Esophagus muscularis mucosa (tissue), 4 donors: ENCODE measurements at places on chromosomes 11 and 22. TPM values are rescaled to one million over a fixed set of nuclear protein-coding genes. Genes with fewer than 3 reads are reported as not detected.
A peak's percentile ranks its signal among the peaks of the same experiment; 100 is the strongest.

The SCARF2 gene
- total RNA-seq = 28.6 TPM

The SCUBE2 gene
- total RNA-seq = 1.7 TPM

The CDC42BPG gene
- 0.39 TPM for total RNA-seq

The SAA4 gene
- total RNA-seq = not detected

The SF3B2 gene
- 117 TPM for total RNA-seq

The GTSE1 gene
- total RNA-seq = 1.0 TPM

The ZNF70 gene
- total RNA-seq = 4.6 TPM

The OR8D1 gene
- total RNA-seq = not detected

The BLID gene
- total RNA-seq = not detected

The STARD10 gene
- 69.6 TPM for total RNA-seq

The OR10D3 gene
- total RNA-seq = not detected

The ACTN3 gene
- not detected for total RNA-seq

The C11orf86 gene
- not detected for total RNA-seq

The KCNQ1 gene
- total RNA-seq = 3.5 TPM

The OR4P4 gene
- total RNA-seq = not detected

The B3GAT1 gene
- total RNA-seq = 0.13 TPM

The BMAL1 gene
- total RNA-seq = 36.0 TPM

- no peak for DNase-seq
Observed at GRCh38 chr11:24738972-24739371, 242.1 kb downstream of the LUZP2 start.

DNA sequence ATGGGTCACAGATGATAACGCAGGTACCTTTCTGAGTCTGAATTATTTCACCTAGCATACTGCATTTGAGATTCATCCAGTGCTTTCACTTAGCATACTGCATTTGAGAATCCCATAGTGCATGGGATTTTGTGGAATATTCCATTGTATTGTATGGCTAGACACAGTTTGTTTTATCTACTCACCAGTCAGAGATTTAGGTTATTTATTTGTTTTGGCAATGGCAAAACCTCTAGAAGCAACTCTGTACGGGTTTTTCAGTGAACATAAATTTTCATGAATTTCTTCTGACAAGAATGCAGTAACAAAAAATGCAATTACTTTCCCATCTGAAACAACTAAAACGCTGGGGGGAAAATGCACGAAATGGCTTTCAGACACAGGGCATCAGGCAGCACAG lies 24.3 kb downstream of the SCN4B start:
- DNase-seq = no peak

GRCh38 chr11:46050662-46051061 lies 70.6 kb downstream of the PHF21A start:
- no peak for DNase-seq

GRCh38 chr22:35317680-35318290 lies 18.1 kb downstream of the TOM1 start:
- no peak for DNase-seq

- no peak for DNase-seq
Observed at GRCh38 chr22:46538814-46539160, 1.4 kb upstream of the CELSR1 start.

DNA sequence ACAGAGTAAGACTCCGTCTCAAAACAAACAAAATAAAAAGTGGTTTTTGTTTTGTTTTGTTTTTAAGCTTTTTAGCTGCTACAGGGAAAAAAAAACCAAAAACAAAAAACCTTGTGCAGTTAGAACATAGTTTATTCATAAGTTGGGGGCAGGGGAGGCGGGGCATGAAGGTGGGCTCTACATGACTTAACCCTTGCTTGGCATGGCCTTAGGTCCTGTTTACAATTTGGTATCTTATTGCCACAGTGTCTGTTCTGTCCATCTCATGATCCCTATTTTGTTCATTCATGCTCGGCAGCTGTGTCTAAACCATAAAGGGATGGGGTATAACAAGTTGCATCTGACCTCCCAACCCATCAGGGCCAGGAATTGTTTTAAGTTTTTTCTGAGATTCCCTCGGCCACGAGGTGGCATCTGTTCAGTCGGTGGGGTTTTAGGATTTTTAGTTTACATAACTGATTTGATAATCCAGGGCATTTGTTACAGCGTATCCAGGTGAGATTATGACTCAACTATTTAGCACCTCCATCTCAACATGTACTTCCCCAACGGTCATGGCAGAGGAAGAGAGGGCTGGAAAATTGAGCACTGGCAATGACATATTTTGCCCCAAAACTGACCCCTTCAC lies 6.9 kb downstream of the AP5B1 start:
- DNase-seq = peak; percentile 31

DNA sequence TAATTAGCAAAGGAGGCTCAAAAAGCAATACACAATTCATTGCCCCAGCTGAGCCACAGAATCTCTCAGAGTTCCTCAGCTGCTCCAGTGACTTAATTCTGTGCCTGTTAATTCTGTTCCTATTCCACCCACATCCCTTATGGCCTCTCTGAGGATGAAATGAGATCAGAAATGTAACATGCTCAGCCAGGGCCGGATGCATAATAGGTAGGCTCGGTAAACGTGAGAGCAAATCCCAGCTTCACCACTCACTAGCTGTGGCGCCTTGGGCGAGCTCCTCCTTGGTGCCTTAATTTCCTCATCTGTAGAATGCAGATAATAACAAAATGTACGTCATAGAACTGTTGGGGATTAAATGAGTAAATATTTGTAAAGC lies 42.8 kb upstream of the DKK3 start:
- DNase-seq = no peak

GRCh38 chr11:10688401-10688800 lies 5.2 kb downstream of the IRAG1 start:
- no peak for DNase-seq

DNA sequence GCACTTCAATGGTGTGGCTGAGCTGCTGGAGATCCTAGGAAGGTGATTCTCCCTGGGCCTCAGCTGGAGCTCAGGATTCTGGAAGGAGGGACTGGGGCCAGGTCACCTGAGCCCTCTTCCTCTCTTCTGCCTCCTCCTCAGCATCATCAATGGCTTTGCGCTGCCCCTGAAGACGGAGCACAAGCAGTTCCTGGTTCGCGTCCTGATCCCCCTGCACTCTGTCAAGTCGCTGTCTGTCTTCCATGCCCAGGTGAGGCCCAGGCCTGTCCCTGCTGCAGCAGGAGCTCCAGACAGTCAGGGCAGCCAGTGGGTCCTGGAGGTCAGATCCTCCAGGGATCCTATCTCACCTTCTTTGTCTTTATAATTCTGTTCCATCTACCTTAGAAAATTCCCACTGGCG lies 5.4 kb downstream of the GPHA2 start:
- DNase-seq = no peak

DNA sequence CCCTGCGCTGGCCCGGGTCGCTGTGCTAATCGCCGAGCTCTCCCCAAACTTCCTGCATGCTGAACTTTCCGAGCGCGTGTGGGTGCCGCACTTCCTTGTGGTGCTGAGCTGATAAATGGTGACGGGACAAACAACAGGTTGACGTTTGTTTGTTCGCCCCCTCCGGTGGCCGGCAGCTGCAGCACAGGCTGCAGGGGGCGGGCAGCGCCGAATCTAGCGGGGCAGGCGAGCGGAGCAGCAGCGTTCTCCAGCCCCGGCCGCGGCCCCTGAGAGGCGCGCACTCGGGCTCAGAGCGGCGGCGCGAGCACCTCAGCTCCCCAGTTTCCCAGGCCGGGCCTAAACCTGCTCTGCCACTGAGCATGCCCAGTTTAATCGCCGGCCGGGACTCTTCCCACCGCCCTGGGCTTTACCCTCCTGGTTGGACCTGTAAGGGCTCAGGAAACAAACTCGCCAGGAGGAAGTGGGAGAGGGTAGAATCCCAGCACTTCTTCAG lies at the start of gene PDGFD:
Gene PDGFD (minus strand): TSS at position 120 of the 493 bp plus-strand sequence.
- no peak for DNase-seq

DNA sequence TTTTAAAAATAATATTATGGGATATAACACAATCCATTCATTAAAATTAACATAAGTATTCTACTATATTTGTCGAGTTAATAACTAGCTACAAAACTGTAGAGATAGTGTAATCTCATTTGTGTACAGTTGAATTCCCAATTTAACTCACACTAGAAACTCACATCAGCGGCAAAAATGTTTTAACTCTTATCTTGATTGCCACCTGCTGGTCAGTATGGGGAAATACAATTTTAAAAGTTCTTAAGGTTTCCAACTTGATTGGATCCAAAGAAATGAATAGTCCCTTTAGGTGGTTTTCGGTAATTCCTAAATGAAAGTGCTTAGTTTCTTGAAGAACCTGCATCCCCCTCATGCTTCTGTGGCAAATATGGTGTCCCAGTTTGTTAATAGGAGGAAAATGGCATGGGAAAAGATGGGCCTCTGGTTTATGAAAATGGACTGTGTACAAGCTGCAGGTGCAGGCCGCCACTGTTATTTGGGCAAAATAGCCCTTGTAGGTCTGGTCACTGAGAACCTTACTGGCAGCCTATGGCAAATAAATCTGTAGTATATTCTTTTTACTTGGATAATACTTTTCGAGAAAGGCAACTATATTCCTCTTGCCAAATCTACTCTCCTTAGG lies 33.7 kb upstream of the SLC17A6 start:
- no peak for DNase-seq

DNA sequence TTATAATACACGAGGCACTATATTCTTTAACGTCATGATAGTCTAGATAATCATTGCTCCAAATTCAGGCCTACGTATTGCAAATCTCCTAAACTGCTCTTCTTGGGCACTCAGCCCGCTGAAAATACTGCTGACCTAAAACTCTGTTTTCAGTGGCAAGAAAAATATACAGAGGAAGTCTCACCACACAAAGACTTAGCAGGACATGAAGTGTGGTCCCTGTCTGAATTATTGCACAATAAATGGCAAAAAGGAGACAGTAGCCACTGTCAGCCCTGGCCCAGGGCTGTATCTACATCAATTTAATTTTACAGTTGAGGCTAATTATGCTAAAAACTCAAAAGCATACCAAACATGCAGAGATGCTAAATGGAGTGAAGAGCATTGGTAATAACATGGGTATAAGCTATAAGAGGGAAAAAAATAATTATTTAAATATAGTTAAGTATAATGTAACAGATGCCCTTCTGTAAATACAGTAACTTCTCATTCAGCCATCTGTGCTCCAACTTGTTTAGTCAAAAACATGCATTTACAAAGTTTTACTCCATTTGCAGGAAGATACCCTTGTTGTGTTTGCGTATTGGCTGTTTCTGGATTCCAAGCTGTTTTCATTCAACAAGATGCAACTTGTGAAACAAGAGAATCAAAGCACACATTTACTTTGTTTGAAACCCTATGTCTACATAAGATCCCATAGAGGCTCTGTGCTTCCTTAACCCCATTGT lies 800.0 kb upstream of the LUZP2 start:
- DNase-seq = no peak

GRCh38 chr11:87417951-87418350 lies 380.2 kb downstream of the TMEM135 start:
- DNase-seq = no peak

GRCh38 chr11:81744336-81745116 lies 989.1 kb downstream of the FAM181B start:
- no peak for DNase-seq

DNA sequence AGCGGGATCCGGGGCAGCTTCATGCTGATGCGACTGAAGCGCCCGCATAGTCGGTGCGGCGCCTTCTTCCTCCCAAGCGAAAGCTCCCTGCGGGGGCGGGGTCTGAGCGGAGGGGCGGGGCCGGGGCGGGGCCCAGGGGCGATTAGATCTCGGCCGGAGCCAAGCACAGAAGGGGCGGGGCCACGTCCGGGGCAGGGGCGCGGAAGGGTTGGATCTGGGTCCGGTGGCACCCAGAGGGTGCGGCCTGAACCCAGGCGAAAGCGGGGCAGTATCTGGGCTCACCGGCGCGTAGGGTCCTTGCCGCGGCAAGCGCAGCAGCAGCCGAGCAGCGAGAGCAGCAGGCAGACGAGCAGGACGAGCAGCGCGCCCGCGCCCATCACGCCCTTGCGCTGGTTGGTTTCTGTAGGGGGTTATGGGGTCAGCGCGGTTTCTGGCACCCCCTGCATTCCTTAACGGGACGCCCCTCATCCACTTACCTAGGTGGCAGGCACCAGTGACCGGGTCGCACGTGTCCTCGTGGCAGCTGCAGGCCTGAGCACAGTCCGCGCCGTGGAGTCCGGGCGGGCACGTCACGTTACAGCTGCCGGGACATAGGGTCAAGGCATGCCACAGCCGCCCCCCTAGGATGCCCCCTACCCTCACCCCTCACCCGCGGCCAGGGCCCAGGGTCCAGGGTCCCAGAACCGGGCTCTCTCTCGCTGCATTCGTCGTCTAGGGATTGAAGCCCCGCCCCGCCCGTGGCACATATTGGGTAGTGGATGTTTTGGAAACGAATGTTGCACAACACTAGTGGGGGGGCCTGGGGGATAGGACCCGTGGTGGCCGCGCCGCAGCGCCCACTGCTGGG lies 8.1 kb downstream of the SCARF2 start:
- no peak for DNase-seq
